Dermis microvascular lymphatic vessel endothelial cell (primary cell): ENCODE measurements at places on chromosomes 12 and 14.
A peak's percentile ranks its signal among the peaks of the same experiment; 100 is the strongest.

DNA sequence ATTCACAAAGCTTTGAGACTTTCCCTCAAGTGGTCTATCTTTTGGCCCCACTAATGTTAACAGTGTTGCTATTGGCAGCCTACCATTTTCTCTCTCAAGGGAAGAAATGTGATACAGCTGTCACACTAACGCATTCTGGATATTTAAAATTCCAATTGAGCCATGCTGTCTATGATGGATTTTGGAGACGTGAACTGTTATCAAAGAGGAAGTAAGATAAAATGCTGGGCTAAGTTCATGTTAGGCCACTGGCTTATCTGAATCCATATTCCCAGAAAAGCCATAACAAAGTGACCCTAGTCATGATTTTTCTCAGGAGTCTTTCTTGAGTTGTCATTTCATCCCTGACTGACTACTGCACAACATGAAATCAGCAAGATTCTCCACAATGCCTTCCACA, 200.2 kb downstream of the PHLDA1 start:
- no peak for DNase-seq

- peak; percentile 65 for DNase-seq
Measured at GRCh38 chr14:74362361-74362915, 14.2 kb downstream of the VRTN start.

DNA sequence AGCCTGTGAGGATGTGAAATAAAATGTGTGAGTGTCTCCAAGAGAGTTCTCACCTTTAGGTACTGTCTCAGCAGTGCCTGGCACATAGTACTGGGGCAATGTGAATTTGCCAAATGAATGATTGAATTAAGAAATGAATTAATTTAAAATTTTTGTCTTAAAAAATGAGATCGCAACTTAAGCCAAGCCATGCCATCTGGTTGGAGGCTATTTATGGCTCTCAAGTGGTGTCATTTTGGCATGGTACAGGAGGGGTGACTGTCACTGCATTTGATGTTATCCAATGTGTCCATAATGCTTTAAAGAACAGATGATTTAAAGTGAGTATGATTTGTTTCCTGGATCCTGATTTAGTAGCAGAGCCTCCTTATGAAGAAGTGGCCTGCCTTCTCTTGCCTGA, 80.3 kb downstream of the SRGAP1 start:
- DNase-seq: no peak

GRCh38 chr12:89689306-89689705, 19.3 kb downstream of the ATP2B1 start:
- DNase-seq: no peak

- peak; percentile 98 for DNase-seq
Measured at GRCh38 chr14:95483309-95484165, 32.9 kb downstream of the SYNE3 start.

GRCh38 chr12:558580-558979, 98.8 kb downstream of the B4GALNT3 start:
- DNase-seq: no peak

- no peak for DNase-seq
Measured at GRCh38 chr14:74963705-74964271, 8.4 kb upstream of the PGF start.

DNA sequence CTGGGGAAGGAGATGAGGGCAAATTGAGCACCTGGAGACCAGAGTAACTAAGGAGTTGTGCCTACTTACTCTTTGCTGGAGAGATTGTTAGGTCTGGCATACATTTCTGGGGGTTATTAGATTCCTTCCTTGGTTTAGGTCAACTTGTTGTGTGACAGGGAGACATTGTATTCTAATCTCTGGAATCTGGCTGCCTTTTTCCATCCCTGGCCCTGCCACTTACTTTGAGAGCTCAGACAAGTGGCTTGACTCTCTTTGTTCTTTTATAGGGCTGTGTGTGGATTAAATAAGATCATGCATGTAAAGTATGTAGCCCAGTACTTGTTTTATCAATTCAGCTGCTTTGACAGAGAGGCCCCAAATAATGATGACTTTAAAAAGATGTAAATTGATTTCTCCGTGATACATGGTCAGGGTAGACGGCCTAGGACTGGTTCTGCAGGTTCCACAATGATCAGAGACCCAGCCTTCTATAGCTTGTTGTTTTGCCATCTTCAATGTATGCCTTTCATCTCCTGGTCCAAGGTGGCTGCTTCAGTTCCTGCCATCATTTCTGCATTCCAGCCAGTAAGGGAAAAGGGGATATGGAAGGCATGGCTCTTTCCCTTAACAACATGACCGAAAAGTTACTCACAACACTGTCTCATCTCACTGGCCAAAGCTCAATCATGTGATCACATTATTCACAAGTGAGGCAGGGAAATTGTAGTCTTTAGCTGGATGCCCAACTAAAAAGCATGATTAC, 72.6 kb downstream of the CHST11 start:
- no peak for DNase-seq

DNA sequence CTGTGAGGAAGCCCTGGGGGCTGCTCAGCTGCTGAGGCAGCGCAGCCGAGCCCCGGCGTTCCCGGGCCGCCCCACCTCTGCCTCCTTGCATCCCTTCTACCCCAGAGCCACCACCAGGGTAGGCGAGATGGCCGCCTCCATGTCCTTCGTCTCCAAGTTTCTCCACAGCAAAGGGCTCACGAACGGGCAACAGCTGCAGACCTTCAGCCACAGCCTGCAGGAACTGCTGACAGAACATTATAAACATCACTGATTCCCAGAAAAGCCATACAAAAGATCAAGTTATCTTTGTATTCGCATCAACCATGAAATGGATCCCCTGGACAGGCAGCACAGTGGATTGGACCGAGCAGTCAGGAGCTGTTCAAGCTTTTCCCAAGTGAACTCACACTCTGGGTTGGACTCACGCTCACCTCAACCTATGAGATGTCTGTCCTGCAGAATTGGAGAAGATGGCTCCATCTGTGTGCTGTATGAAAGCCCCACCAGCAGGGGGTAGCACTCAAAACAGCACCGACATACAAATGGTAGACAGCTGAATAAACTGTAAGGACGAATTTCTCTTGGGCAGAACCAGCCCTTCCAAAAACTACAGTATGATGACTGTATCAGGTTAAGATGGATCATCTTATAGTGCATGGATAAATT, 19.4 kb upstream of the A2M start:
- DNase-seq: peak; percentile 49
